Brain (organoid and tissue), 16 donors: ENCODE measurements at places on chromosomes 11 and 22. TPM values are rescaled to one million over a fixed set of nuclear protein-coding genes. Genes with fewer than 3 reads are reported as not detected.

Gene MN1
- polyA plus RNA-seq = 1.7 TPM

Gene EMID1
- 30.2 TPM for polyA plus RNA-seq

Gene CRY2
- 18.2 TPM for polyA plus RNA-seq

Gene PATZ1
- 84.9 TPM for polyA plus RNA-seq

Gene HPX
- polyA plus RNA-seq = 0.61 TPM

Gene GPHA2
- not detected for polyA plus RNA-seq

Gene TCN1
- not detected for polyA plus RNA-seq

Gene RAC2
- 3.3 TPM for polyA plus RNA-seq

Gene TUB
- polyA plus RNA-seq = 4.8 TPM

Gene C22orf15
- not detected for polyA plus RNA-seq

Gene SERPIND1
- polyA plus RNA-seq = 1.4 TPM

Gene TRPM5
- polyA plus RNA-seq = 0.76 TPM

Gene KRTAP5-8
- polyA plus RNA-seq = not detected

Gene CLP1
- 6.4 TPM for polyA plus RNA-seq

Gene C22orf31
- 0.36 TPM for polyA plus RNA-seq

Gene CHST1
- 17.4 TPM for polyA plus RNA-seq

Gene KLHL35
- 12.1 TPM for polyA plus RNA-seq

Gene GGT5
- polyA plus RNA-seq = 45.0 TPM

Gene TMPRSS6
- polyA plus RNA-seq = 45.4 TPM

Gene SLCO2B1
- 21.9 TPM for polyA plus RNA-seq

Gene PRR33
- not detected for polyA plus RNA-seq
